ENCODE measurements at places on chromosomes 4 and X.
A peak's percentile ranks its signal among the peaks of the same experiment; 100 is the strongest.

DNA sequence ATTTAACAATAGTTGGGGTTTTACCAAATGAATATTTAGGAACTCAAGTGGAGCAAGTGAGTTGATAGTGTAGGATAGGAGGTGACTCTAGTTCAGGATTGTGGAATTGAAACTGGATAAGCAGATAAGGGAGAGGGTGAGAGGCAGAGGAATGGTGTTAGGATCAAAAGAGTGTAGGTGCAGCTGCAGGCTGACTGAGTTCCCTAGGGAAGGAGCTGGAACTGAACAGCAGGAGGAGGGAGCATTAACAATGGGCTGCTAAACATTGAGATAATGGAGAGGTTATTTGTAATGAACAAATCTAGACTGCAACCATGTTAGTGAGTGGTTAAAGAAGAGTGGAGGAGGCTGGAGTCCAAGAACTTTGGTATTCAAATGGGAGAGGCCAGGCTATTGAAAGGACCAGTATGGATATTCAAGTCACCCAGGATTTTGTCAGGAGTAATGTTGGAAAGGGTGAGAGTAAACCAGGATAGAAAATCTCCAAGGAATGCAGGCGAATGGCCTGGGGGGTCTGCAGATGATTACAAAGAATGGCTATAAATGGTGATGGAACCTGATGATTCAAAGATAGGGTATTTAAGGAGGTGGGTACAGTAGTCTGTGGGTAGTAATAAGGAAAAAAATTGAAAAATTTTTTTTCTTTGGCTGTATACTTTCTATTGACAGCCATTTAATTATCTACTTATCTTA is 497.1 kb upstream of the TENM3 start:
- DNase-seq = no peak

DNA sequence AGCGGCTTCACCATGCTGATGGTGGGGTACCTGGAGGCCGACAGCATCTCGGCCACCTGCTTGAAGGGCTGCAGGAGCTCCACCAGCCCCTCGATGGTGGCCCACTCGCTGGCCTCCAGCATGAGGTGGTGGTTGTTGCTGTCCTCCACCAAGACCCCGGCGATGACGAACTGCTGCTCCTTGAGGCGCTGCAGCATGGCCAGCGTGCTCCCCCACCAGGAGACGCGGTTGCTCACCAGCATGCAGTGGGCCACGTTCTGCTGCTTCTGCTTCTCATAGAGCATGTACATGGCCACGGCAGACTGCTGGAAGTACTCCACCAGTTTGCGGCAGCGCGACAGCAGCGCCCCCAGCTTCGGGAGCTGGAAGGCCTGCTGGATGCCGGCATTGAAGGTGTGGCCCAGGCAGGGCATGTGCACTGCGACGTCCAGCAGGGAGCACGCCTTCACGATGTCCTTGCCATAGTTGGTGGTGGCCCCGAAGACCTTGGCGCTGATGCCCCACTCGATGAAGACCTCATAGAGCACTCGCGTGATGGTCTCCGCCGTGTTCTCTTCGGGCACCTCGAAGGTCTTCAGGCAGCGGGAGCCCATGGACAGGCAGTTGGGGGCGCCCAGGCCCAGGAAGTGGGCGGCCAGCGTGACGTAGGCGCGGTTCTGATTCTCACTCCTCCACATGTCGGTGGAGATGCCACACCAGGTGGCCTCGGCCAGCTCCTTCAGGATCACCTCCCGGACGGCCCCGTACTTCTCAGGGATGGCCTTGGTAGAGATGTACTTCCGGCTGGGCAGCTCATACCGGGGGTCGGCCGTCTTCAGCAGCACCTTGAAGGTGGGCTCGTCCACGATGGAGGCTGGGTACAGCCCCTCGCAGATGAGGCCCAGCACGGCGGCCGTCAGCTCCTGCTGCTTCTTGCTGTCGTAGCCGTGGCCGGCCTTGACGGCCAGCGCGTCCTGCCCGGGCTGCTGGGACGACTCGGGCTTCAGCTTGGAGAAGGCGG is 11.0 kb downstream of the DHRSX start:
- DNase-seq = no peak

GRCh38 chr4:122117743-122118142 is 34.4 kb upstream of the BLTP1 start:
- peak; percentile 24 for DNase-seq

GRCh38 chr4:138114434-138114833 is 127.7 kb downstream of the SLC7A11 start:
- DNase-seq = no peak

DNA sequence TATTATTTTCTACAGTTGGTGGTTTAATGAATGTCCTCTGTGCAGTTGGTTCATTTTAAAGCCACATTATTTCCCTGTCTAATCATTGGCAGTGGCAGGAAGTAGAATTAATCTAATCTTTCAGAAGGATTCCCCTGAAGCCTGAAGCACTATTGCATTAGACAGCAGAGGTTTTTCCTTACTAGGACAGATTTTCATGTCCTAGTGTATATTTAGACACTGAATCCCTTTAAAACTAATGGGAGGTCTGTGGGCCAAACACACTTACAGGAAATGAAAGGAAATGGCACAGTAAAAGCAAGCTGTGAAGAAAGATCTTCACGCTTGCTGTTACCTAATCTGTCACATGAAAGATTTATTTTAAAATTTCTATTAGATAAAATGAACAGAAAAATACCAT is 165.2 kb downstream of the SLC39A8 start:
- no peak for DNase-seq

DNA sequence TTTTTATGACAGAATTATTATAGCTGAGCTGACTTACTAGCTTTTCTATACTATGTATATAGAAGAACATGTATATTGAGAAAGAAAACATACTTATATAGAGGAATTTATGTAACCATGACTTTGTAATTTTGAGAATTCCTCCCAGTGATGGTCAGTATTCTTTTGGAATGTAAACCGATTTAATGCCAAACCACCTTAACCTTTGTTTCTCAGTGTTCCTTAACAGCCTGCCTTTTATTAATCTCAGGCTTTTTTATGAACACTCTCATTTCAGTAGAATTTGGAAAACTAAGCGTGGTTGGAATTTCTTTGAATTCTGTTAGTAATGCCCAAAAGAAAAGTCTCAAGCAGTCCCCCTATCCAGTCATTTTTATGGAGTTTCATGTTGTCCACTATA is 47.0 kb downstream of the MOSPD2 start:
- DNase-seq = no peak
